ENCODE measurements at places on chromosomes 16 and 17.
A peak's percentile ranks its signal among the peaks of the same experiment; 100 is the strongest.

DNA sequence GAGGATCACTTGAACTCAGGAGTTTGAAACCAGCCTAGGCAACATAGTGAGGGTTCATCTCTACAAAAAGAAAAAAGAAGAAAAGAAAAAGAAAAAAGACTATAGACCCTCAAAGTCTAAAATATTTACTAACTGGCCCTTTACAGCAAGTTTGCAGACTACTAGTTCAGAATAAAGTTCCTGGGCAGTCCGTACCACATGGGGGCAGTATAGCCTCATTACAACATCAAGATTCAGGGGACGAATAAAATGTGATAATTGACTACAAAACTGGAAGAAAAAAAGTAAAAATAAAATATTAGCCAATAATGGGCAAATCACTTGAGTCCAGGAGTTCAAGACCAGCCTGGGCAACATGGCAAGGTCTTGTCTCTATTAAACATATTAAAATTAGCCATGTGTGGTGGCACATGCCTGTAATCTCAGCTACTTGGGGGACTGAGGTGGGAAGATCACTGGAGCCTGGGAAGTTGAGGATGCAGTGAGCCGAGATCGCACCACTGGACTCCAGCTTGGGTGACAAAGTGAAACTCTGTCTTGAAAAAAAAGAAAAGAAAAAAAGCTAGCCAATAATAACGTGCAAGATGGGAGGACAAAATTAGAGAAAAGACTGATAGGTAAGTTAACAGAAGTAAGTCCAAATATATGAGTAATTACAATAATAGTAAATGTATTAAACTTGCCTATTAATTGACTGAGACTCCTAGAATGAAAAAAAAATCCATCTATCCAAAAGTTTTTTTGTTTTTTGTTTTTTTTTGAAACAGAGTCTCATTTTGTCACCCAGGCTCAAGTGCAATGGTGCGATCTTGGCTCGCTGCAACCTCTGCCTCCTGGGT lies 129.4 kb upstream of the SEC14L1 start:
- no peak for DNase-seq

DNA sequence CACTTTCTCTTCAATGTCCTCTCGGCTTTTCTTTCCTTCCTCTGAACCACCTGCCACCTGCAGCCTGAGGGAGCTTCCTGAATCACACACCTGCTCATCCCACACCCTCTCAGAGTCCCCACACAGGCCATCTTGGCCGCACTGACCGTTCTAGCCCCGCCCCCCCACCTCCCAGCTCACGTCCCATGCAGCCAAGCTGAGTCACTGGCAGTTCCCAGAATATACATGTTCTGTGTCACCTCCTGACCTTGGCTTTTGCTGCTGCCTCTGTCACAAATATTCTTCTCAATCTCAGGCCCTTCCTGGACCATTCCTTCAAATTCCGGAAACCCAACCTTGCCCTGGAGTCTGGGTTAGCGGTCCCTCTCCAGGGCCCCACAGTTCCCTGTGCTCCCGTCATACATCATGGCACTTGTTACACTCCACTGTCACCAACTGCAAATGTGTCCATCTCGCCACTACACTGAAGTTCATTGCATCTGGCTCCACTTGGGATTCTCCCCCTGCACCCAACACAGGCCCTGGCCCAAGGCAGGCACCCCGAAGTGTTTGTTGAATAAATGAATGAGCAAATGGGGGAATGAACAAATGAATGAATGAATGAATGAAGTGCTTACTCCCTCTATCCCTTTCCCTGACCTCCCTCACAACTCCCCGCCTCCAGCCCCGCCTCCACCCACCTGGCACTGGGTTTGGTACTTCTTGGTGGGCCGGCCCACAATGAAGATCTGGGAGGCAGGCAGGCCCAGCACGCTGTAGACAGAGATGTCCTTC lies 12.8 kb downstream of the PIMREG start:
- DNase-seq = peak; percentile 49

- DNase-seq = no peak
Measured at GRCh38 chr16:30472328-30472942, at the start of gene ITGAL. Gene ITGAL, plus strand, starts transcription at chr16:30472742. Its CDS starts 96 bp downstream, at chr16:30472838.

- DNase-seq = no peak
Measured at GRCh38 chr17:77472468-77473310, 331.9 kb downstream of the SEC14L1 start.

- DNase-seq = no peak
Measured at GRCh38 chr17:79374087-79374689, 236.7 kb downstream of the RBFOX3 start.

GRCh38 chr17:17700251-17700969 lies 19.2 kb downstream of the RAI1 start:
- no peak for DNase-seq

- DNase-seq = no peak
Measured at GRCh38 chr16:28873543-28874201, 4.6 kb upstream of the ATP2A1 start.

Measured in HS-5 (cell line).